ENCODE measurements at places on chromosomes 16 and 17.

GRCh38 chr16:80457871-80458270 lies 82.9 kb upstream of the DYNLRB2 start:
- no peak for DNase-seq

DNA sequence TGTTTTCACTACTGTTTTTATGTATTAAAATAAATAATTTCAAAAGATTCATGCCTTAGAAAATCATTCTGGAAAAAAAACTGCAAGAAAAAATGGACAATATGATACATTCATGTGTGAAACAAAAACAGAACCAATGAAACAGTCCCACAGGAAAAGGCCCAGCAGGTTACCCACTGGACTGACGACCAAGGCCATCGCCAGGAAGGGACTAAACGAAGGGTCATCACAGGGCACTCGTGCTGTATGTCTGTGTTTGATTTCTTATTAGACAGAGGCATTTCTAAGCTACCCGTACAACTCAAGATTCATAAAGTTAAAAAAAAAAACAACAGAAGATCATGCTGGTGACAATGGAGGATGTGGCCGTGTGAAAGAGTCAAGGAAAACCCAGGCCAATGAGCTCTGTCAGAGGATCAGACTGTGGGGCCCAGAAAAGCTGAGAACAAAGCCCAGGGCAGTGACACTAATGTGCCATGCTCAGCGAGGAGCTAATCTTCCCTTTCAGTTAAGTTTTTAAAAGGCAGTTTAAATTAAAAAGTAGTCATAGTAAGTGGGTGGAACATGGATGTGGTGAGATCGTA lies 31.8 kb downstream of the NSMCE1 start:
- no peak for DNase-seq

DNA sequence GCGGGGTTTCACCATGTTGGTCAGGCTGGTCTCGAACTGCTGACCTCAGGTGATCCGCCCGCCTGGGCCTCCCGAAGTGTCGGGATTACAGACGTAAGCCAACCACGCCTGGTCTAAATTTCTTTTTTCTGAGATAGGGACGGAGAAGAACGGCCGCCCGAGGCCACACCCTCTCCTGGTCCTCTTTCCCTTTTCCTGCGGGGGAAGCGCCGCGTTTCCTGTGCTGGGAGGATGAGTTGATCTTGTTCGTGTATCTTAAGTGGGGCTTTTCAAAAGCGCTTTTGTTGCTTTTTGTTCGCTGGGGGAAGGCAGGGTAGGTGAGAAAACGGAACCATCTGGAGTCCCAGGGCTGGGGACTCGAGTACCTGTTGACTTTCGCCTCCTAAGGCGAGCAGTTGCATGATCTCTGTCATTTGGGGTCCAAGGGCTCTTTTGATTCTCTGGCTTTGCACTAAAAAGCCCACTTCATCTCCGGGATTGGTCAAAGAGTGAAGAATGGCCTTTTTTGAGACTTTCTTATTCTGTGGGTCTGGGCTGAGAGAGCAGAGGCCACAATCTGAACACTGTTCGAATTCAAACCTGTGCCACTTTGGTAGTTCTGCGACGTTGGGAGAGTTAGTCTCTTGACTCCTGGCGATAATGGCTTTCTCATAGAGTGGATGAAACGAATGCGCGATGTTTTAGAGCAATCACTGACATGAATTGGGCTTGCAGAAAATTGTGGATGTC lies 1.3 kb downstream of the FUS start:
- DNase-seq, result no peak

DNA sequence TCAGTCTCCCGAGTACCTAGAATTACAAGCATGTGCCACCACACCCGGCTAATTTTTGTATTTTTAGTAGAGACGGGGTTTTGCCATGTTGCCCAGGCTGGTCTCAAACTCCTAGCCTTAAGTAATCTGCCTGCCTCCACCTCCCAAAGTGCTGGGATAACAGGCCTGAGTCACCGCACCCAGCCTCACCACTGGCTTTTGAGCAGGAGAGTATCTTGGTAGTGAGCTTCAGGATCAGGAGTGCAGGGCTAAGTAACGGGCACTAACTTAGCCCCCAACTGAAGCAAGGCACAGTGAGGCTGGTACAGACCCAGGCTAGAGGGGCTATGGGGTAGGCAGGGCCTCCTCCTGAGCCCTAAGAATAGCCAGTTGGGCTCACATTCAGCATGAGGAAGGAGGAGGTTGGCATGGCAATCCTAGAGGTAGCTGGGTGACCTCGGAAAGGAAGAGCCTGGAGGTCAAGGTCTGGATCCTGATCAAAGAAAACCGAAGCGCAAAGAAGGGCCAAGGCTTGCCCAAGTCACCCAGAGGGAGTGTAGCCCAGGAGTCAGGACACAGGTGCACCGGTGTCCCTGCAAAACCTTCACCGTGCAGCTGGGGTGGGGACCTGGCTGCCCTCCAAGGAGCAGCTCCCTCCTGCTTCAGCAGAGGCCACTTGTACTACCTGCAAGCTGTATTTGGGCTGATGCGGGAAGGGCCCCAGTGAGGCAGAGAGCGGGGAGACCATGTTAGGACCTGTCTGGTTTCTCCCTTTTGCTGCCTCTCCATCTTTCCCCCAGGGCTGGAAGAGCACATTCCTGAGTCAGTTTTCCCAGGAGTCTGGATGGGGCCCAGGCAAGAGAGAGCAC lies 1.3 kb upstream of the ADGRG5 start:
- DNase-seq, result no peak

DNA sequence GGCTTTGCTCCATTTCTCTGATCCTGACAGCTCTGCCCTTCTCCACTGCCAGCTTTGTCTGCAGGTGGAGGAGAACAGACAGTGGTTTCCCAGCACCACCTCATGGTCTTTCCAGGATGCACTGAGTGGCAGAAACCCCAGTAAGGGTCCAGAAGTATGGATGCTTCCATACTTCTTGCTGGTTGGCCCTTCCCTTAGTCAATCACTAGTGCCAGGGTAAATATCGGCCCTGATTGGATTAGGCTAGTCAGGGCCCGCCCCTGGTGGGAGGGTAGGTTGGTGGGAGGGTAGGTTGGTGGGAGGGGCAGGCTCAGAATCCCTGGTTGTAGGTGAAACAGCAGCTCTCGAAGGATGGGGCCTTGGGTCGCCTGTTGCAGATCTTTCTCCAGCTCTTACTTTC lies 10.2 kb downstream of the RNF213 start:
- DNase-seq, result peak; percentile 28

- DNase-seq, result no peak
Measured at GRCh38 chr17:38587947-38588787, 17.6 kb downstream of the SRCIN1 start.

GRCh38 chr16:66741169-66741900 lies 10.1 kb downstream of the DYNC1LI2 start:
- no peak for DNase-seq

GRCh38 chr17:8080799-8081219 lies 6.7 kb downstream of the ALOX12B start:
- DNase-seq, result no peak

- no peak for DNase-seq
Measured at GRCh38 chr16:82037251-82037650, 2.2 kb downstream of the HSD17B2 start.

DNA sequence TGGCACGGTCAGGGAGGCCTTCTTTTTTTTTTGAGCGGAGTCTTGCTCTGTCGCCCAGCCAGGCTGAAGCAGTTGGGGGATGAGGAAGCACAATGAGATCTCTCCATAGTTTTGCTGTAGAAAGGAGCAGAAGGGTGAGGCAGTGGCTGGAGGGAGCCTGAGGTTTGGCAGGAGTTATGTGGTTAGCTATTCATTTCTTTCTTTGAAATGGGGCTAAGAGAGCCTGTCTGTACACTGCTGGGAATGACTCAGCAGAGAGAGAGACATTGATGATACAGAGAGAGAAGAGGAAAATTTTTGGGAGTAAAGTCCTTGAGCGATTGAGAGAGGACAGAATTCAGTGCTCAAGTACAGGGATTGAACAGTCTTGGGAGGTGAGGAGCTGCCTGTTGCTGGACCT lies 22.1 kb downstream of the NOS2 start:
- DNase-seq, result no peak

GRCh38 chr16:9152649-9153501 lies 61.4 kb downstream of the HAPSTR1 start:
- no peak for DNase-seq

- no peak for DNase-seq
Measured at GRCh38 chr16:8571061-8571596, 19.2 kb downstream of the TMEM114 start.

- DNase-seq, result no peak
Measured at GRCh38 chr17:77213778-77214132, 73.0 kb downstream of the SEC14L1 start.

GRCh38 chr16:1481906-1482835 lies 6.6 kb downstream of the PTX4 start:
- no peak for DNase-seq

DNA sequence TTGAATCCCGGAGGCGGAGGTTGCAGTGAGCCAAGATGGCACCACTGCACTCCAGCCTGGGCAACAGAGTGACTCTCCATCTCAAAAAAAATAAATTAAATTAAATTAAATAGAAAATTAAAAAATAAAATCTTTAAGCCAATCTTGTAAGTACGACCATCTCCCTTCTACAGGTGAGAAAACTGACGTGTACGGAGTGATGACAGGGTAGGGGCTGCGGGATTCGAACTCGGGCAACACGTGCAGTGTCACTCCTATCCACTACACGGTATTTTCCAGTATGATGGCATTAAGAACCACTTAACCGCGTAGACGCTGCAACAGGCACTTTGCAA lies 762 bp downstream of the WDR59 start:
- no peak for DNase-seq

DNA sequence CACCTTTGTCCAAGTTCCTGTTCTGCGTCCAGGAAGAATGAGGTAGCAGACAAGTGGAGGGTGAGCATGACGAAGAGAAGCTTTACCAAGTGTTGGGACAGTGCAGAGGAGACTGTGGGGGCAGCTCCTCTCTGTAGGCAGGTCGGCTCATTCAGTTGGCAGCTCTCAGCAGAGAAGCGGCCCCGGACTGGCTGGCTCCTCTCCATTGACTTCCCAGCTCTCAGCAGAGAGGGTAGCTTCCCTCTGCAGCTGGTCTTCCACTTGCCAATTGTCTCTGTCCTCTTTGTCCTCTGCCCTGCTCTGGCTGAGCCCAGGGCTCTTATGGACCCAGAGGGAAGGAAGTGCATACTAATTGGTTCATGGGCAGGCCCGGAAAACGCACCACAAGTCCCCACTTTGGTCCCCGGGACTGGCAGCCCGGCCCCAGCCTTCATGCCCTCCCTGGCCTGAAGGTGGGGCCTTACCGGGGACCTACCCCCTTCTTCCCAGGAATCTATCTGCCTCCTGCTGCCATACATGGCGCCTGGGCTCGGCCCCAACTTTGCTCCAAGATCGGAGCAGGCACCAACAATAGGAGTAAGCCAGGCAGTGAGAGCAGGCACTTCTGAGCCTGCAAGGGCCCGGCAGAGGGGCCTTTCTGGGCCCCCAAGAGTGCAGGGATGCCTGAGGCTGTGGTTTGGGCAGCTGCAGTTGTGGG lies 10.1 kb downstream of the KCTD5 start:
- no peak for DNase-seq

DNA sequence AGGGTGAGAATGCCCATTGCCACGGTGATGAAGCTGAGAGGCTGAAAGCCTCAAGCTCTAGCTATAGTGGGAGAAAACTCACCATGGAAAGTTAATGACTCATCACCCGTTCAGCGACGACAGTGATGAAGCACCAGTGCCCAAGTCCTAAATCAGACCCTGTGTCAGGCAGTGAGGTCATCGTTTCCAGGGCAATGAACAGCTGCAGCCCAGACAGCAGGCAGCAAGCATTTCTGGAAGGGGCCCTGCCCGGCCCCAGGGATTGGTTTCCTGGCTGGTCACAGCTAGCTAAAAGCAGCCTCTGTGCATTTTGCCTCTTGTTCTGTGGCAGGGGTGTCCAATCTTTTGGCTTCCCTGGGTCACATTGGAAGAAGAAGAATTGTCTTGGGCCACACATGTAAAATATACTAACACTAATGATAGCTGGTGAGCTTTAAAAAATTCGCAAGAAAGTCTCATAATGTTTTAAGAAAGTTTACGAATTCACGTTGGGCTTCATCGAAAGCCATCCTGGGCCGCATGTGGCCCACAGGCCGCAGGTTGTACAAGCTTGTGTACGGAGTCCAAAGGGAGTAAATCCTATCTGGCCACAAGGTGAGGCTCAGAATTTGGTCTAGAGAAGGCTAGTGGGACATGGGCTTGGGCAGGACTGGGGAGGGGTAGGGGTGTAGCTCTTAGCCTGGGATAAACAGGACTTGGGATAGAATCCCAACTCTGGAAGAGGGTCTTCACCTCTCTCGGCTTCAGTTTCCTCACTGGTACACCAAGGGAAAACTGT lies 40.6 kb downstream of the MIS12 start:
- no peak for DNase-seq

DNA sequence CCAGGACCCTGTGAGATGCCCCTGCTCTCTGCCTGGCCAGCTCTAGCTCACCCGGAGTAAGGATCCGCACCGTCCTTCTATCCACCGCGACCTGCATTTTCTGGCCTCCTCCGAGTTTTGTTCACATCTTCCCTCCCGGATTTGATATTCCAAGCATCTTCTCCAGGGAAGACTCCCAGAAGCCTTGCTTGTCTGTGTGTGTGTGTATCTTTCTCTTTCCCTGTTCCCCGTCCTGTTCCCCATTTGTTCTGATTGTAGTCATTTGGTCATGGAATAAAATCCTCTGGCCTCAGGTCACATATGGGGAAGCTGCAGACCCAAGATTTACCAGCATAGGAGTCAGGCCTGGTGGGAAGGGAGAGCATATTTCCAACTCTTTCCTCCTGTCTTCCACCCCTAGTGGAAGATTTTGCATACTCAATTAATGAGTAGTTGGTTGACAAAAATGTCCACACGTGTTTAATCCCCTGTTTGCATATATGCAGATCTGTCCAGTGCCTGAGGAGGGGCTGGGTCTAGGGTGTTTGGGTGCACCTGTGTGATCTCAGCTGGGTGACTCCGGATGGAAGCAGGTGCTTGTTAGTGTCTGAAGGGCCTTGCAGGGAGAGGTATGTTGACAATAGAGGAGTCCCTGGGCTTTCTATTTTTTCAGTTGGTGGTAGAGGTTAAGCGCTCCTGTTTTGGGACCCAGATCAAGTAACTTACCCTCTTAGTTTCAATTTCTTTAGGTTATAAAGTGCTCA lies 1.9 kb downstream of the PRAC1 start:
- DNase-seq, result no peak

- no peak for DNase-seq
Measured at GRCh38 chr17:37506678-37507077, 17.0 kb downstream of the DUSP14 start.

DNA sequence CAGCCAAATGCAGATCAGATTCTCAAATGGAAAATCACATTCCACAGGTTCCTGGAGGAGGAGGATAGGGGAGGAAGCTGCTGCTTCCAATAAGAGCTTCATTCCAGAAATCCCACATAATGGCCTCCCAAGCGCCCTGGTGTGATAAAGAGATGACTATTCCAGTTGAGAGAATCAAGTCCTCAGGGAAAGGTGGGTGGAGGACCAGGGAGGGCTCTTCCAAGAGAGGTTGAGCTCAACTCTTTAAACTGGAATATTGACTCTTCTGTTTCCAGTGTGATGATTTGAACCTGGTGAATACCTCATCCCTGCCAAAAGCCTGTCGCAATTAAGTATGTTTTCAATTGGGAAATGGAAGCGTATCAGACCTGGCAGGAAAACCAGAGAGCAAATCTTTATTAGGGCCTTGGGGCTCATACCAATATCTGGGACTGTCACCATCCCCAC lies 81.4 kb upstream of the DYNLRB2 start:
- DNase-seq, result no peak

Measured in T follicular helper cell (primary cell).